CD4-positive, alpha-beta T cell treated with Interleukin-10 for 1 hour (primary cell): ENCODE measurements at places on chromosomes 13 and 19.

DNA sequence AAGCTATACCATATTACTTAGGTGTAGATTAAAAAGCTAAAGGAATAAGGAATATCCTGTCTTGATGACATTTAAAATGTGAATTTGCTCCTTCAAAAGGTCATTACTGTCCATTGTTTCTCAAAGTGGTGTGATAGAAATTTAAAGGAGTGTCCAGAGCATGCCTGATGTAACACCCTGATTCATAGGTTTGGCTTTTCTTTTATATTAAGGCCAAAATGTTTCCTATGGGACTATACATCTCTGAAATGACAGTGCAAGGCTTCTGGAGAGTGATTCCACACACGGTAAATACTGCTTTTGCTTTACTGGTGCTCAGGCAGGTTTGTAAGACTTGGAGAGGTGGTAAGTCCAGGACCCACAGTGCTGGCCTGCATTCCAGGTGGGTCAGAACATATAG, 289.9 kb downstream of the RFC3 start:
- no peak for DNase-seq

DNA sequence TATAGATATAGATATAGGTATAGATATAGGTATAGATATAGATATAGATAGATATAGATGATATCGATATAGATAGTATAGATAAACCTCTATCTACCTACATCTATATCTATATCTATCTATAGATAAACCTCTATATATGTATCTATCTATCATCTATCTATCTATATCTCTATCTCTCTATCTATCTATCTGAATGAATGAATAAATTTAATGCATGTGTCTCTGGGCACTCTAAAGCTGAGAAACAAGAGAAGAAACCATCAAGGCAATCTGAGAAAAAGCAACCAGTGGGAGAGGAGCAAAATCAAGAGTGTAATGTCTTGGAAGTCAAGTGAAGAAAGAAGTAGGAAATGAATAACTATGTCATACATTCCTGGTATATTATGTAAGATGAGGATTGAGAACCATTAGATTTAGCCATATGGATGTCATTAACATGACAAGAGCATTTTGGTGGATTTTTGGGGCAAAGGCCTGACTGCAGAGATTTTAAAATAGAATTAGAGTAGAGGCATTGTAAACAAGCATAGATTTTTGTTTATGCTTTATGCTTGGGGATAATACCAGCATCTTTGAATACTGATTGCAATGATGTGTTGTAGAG, 1262.7 kb upstream of the MIR17HG start:
- DNase-seq, result no peak

- DNase-seq, result no peak
These were observed 95.2 kb downstream of the GGACT start for GRCh38 chr13:100493418-100493817.

DNA sequence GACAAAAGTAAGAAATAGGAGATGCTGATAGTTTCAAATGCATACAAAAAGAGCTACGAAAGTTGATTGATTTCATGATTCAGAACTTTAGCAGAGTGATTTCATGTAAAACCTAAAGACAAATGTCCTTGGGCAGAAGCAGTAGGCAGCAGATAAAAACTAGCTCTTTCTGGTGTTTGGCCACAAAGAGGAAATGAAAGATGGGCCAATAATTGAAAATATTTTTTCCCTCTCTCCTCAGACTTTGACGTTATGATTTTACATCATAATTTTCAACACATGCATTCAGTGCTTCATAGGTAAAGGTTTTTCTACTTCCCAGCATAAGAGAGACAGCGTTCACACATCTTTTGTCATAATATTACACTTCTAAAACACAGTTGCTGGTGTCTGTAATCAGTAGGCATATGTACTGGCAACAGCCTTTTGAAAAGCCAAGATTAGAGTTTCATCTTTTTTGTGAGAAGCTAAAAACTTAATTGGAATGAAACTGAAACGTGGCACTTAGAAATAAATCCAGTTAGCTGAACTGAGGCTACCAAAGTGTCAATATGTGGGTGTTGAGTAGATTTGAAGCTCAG, 9.3 kb downstream of the SCEL start:
- no peak for DNase-seq

DNA sequence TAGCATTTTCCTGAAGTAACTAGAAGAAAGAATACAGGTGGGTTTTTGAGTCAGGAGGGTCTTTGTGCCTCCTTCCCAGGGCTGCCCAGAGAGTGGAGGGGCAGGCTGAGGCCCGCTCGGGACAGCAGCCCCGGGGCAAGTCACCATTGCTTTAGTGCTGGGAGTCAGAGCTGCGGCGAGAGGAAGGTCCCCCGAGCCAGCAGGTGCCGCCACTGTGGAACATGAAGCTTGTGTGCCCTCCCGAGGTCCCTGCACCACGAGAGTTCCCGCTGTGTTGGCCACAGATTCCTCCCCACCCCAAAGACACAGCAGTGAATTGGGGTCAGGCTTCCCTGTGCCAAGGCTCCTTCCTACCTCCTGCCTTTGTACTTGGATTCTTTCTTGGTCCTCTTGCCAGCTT, 50.9 kb upstream of the TEX29 start:
- no peak for DNase-seq

- DNase-seq, result no peak
These were observed 584.5 kb upstream of the SGCG start for GRCh38 chr13:22596171-22596863.

GRCh38 chr19:9917321-9917720, 19.0 kb downstream of the OLFM2 start:
- no peak for DNase-seq

DNA sequence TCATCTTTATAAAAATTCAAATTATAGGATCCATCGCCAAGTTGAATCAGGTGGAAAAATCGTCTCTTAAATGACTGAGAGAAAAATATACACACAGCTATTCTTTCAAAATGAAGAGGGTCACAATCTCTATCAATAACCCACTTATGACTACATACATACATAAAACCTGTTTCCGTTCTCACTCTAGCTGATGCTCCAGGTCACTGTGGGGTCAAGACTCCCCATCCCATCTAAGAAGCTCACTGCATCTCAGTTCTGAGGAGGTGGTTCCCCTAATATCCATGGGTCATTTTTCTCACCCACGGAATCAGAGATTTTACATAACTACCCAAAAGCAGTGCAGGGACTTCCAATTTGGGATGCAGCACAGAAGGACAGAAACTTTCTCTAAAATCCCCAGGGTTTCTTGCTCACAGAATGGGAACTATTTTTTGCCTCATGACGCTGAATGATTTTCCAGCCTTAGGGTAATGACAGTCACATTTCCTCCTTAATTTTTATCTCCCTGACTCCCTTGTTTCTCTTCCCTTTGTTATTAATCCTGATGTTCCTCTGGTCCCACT, 56.8 kb downstream of the DOCK9 start:
- DNase-seq, result no peak

GRCh38 chr13:101618440-101619187, 166.1 kb downstream of the ITGBL1 start:
- peak; percentile 55 for DNase-seq

- DNase-seq, result no peak
These were observed 583.9 kb upstream of the SLITRK6 start for GRCh38 chr13:86383151-86383550.

DNA sequence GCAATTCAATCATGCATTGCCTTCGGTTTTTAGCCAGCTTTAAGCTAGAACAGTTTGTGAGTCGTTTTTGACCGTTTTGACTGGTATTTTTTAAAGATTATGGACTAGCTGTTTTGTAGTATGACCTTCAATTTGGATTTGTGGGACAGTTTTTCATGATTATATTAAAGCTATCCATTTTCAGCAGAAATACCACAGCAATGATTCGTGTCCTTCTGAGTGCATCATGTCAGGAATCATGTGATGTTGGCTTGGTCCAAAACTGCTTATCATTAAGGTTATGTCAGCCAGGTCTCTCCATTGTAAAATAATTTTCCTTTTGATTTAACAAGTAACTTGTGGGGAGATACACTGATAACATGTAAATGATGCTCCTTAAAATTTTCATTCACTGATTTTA, 229.0 kb downstream of the POSTN start:
- no peak for DNase-seq

GRCh38 chr19:51824281-51825005, 29.5 kb downstream of the FPR3 start:
- peak; percentile 23 for DNase-seq

- no peak for DNase-seq
These were observed 2.7 kb downstream of the PSG8 start for GRCh38 chr19:42762789-42763188.

- no peak for DNase-seq
These were observed 98.4 kb downstream of the ENOX1 start for GRCh38 chr13:43688227-43688907.
